ENCODE measurements at places on chromosomes 1 and 21.

- no peak for DNase-seq
Observed at GRCh38 chr21:36724660-36725059, 25.7 kb downstream of the SIM2 start.

- no peak for DNase-seq
Observed at GRCh38 chr1:164971921-164972415, 384.5 kb downstream of the LMX1A start.

DNA sequence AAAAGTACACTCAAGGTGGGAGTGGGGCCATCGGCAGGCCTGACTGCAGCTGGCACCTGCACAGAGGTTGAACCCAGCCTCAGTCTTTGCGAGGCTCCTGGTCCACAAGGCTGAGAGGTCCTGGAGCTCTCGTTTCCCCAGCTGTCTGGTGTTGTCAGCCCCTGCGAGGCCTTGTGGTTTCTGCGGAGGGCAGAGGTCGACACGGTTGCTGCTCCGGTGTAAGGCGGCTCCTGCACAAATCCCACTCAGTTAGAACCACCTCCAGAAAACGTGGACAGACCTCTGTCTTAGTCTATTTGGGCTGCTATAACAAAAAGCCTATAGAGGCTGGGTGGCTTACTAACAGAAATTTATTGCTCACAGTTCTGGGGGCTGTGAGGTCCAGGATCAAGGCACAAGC is 5.8 kb downstream of the KIAA1614 start:
- no peak for DNase-seq

- DNase-seq, result peak; percentile 81
Observed at GRCh38 chr1:23555986-23556634, 3.2 kb downstream of the ID3 start.

- no peak for DNase-seq
Observed at GRCh38 chr1:207239874-207240273, 81.6 kb upstream of the CD55 start.

- no peak for DNase-seq
Observed at GRCh38 chr1:99445486-99445885, 181.2 kb downstream of the PLPPR4 start.

DNA sequence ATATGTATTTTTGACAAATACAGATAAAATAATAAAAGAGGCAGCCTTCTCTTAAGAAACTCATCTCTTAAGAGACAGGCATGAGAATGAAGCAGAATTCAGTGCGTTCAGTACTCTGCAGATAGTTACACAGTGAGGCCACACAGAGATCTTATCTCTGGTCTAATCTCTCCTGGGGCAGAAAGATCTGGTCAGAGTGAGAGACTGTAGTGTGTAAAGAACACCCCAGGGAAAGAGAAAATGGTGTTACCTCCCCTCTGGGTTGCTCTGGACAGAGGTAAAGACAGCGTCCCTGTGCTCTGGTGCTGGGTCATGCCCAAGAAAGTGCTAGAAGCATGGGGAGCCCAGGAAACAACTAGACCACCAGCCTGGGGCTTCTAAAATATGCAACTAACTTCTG is 216.3 kb downstream of the SIPA1L2 start:
- no peak for DNase-seq

- peak; percentile 36 for DNase-seq
Observed at GRCh38 chr1:206635978-206636345, 626 bp downstream of the DYRK3 start.

DNA sequence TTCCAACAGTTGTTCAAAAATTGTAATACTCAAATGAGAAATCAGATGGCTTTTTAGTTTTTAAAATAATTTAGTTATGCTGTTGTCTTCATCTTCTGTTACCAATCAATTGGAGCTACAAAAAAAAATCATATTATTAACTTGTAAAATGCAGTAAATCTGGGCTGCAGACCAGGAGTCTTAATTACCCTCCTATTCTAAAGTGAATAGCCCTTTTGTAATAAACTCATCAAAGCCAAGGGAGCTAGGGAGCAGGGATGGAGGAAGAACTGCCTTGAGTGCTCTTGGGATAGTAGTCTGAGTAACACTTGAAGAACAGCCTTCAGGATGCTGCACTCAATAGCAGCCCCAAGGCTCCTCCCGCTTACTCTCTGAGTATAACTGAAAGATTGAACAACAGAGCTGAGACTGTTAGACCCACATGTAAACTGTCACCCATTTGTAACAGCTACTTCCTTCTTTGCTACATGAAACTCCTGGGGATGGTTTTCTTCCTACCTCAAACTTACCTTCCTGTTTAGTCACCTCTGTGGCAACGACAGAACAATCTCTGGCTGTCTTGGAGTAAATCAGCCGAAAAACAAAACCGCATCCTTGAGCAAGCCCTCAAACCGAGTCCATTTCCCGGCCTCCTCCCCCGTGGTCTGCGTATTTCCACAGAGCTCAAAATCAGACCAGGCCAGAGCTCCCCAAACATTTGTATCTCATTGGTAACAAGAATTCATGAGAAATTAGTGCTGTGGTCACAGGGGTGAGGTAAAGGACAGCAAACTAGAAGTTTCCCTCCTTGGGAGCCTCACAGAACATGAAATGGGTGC is 55.9 kb downstream of the CD58 start:
- no peak for DNase-seq

DNA sequence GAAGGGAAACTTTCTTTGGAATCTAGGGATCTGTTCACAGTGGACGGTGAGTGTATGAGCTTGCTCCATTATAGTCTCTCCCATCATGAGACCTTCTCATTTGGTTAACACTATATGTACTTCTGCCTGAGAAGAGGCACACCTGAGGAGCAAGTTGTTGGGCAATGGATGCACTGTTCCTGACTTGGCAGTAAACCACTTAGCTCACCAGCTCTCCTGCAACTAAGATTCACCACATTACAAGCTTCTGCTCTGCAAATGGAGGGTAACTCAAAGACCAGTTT is 10.2 kb downstream of the MACF1 start:
- no peak for DNase-seq

GRCh38 chr1:43531107-43531905 is 623 bp downstream of the PTPRF start:
- DNase-seq, result no peak

Data from A172 (cell line).